ENCODE measurements at places on chromosomes 6 and 20.

- DNase-seq, result no peak
Observed at GRCh38 chr6:136069119-136069518, 181.0 kb downstream of the MTFR2 start.

GRCh38 chr6:164871783-164872182, 437.6 kb downstream of the C6orf118 start:
- DNase-seq, result no peak

DNA sequence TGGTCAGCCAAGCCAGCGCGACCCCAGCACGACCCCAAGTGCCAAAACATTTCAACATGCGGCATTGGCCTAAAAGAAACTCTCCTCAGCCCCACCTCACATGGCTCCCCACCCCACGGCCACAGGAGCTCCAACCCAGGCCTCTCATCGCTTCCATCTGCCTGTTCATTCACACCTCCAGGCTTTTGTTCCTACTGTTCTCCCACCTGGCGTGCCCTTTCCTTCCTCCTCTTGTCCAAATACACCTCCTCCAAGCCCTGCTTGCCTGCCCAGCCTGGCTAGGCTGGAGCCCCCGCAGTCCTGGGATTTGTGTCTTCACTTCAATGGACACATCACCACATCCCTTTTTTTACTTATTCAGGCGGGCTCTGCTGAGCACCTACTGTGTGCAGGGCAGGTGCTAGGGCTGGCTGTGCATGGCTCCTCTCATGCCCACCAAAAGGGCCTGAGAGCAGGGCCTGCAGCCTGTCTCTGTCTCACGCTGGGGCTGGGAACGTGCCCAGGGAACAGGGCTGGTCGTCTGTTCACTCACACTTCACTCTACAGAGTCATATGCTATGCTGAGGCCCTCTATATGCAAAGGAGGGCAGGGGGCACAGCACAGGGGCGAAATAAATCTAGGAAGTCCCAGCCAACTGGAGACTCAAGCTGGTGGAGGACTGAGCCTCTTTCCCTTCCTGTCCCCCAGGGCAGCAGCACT, 61.1 kb downstream of the GRM4 start:
- no peak for DNase-seq

GRCh38 chr6:775863-776262, 82.9 kb upstream of the EXOC2 start:
- DNase-seq, result no peak

DNA sequence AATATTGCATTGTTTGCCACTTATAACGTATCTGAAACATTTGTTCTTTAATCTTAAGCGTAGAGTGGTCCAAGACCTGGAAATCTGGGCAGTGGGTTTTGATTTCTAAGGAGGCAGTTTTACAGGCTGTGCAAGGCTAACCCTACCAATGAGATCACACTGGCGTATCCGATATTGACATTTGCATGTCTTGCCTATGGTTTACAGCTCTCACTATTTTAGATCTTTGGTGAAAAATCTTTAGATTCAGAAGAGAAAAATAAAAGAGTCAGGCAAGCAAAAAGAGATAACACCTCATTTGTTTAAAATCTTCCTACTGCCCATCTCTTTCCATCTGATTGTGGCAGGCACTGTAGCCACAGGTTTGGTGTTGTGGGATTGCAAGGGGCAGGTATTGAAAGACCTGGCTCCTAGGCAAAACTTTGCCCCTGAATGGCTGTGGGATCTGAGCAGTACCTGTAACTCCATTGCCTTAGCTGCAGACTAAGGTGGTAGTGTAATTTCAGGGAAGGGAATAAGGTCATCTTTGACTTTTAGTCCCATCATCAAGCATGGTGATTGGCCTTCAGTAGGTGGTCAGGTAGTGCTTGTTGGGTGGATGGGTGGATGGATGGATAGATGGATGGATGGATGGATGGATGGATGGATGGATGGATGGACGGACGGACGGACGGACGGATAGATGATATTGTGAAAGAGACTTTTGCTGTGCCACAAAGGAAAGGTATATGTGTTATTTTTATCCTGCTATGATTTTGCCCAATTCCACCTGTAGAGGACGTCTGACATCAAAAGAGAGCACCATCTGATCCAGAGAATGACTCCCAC, 1.9 kb downstream of the TNFAIP3 start:
- no peak for DNase-seq

GRCh38 chr6:170156448-170157375, 134.2 kb downstream of the DLL1 start:
- DNase-seq, result no peak

DNA sequence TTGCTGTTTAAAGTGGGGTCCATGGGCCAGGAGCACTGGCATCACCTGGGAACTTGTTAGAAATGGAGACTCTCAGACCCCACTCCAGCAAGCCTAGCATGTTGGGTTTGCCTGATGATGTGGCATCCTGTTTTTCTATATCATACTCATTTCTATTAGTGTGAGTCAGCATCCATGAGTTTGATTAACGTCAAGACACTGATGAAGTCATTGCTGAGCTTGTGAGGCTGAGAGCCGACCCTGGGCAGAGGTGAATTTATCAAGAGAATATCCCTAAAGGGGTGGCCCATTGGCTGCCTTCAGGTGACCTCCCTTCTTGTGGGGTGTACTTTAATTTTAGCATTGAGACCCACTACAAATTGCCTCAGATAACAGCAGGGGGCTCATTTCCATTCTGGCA, 43.4 kb upstream of the RNF144B start:
- peak; percentile 6 for DNase-seq

- DNase-seq, result no peak
Observed at GRCh38 chr6:87139236-87139635, 16.1 kb upstream of the ZNF292 start.

- DNase-seq, result no peak
Observed at GRCh38 chr6:123616942-123617341, 19.8 kb downstream of the TRDN start.

- DNase-seq, result peak; percentile 98
Observed at GRCh38 chr6:169701954-169702839, at the start of the genes C6orf120 and WDR27. Gene C6orf120, plus strand, starts transcription at chr6:169702126. Its CDS starts 334 bp downstream, at chr6:169702460. Gene WDR27, minus strand, starts transcription at chr6:169702029. Its CDS starts 13,024 bp downstream, at chr6:169689005.

GRCh38 chr6:89979481-89980119, 85.3 kb downstream of the GJA10 start:
- DNase-seq, result no peak

GRCh38 chr6:139472351-139473015, 98.0 kb upstream of the CITED2 start:
- DNase-seq, result no peak

- DNase-seq, result no peak
Observed at GRCh38 chr6:134622382-134623173, 304.7 kb upstream of the SGK1 start.

- no peak for DNase-seq
Observed at GRCh38 chr6:43727634-43728033, 40.0 kb upstream of the MRPS18A start.

DNA sequence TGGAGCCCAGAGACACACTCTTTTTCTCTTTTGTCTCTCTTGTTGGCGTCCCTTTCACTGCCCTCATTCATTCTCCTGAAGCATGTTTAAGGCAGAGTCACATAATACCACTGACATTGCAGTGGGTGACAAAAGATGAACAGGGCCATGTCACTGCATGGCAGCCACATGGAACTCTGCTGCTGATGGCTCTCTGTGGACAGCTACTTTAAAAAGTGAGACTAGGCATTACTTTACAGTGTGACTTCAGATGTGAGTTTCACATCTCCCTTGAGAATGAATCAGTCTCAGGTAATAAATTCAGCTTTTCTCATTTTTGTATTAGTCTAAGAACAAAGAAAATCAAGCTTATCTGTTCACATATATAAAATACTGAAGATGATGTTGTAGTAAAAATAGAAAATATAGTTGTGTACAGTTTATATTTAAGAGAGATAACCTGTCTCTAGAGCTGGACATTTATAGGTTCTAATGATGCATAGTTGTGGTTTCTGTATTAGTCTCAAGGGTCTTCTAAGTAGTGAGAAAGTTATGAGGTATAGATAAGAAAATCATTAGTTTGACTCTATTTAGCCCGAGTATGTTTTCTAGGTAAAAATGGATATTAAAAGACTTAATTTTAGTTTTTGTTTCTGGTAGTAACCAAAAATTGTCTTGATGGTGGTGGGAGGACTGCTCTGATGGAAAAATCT, 6.1 kb downstream of the MRS2 start:
- DNase-seq, result no peak

GRCh38 chr20:41861772-41862422, 243.7 kb upstream of the CHD6 start:
- DNase-seq, result no peak

DNA sequence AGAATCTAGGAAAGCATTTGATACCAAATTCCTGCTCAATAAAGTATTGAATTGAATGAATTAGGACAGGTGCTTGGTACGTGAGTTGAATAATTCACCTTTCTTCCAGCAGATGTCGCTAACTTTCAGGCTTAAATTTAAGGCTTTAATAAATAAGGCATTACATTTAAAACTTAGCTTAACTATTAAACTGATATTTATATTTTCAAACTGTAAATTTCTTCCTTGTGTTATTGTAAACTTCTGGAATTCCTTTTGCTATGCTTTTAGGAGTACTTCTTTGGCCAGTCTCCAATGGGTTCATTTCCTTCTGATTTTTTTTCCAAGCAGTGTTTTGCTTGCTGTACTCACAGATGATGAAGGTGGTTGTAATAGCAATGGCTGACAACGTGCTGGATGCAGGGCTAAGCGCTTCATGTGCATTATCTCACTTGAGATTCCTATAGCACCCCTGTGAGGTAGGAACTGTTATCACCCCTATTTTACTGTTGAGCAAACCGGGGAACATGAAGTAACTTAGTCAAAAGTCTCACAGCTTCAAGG, 71.3 kb upstream of the SLC2A12 start:
- no peak for DNase-seq

GRCh38 chr6:109069746-109070145, 24.9 kb downstream of the SESN1 start:
- DNase-seq, result no peak

- no peak for DNase-seq
Observed at GRCh38 chr6:24856901-24857670, 58.4 kb upstream of the ARMH2 start.

- DNase-seq, result no peak
Observed at GRCh38 chr6:156889469-156889868, 112.3 kb downstream of the ARID1B start.

- DNase-seq, result peak; percentile 74
Observed at GRCh38 chr6:31821301-31822035, 6.1 kb upstream of the HSPA1B start.

DNA sequence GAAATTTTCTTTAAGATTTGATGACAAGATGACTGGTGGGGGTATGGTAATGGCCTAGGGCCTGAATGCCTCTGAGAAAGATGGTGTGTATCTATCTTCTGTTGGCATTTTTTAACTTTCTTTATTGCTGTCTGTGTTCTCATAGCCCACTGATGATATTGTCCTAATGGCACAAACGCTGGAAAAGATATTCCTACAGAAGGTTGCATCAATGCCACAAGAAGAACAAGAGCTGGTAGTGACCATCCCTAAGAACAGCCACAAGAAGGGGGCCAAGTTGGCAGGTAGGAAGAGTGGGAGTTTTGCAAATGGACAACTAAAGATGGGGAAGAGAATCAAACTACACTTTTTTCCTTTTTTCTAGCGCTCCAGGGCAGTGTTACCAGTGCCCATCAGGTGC, 7.5 kb downstream of the BRD2 start:
- no peak for DNase-seq

- DNase-seq, result no peak
Observed at GRCh38 chr6:160429620-160429895, 81.4 kb downstream of the SLC22A3 start.

GRCh38 chr6:20379231-20379630, 22.4 kb upstream of the E2F3 start:
- no peak for DNase-seq

DNA sequence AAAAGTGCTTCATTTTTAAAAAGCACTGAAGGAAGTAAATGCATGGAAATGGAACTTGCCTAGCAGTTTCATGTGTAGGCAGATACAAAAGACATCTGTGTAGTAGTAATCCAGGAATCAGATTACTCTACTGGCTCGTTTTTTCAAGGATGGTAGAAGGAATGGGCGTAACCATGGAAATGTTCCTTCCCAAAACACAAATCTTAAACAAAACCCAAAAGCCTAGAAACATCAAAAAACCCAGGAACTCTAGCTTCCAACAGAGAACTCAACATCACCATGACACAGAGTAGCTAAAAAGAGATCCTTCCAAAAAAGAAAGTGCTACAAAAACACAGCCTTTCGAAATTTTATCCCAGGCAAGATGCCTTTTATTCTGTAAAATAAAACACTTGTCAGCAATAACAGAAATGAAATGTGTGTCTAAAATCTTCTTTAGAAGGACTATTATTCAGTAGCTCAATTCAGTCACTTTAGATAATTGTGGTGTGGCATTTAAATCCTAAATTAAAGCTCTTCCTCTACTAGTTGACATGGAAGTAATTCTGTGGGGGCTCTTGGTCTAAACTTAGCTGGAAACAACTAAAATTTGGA, 81.7 kb downstream of the FAM217A start:
- no peak for DNase-seq

DNA sequence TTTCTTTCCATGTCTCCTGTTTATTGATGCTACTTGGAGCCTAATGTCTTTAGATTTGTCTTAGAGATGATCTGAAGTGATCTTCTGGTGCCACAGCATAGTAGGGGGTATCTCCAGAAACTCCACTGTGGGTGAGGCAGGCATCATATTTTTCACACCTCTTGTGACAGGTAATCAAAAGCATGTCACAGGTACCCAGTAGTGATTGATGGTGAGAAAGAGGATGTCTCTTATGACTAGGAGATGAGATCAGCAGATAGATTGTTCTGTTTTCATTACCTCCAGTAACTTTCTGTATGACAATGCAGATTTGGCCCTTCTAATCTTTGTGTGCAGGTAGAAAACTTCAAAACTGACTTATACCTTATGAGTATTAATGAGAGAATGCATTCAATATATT, 13.5 kb downstream of the NCOA7 start:
- DNase-seq, result no peak

GRCh38 chr20:41619360-41620100, 1.4 kb upstream of the CHD6 start:
- no peak for DNase-seq

DNA sequence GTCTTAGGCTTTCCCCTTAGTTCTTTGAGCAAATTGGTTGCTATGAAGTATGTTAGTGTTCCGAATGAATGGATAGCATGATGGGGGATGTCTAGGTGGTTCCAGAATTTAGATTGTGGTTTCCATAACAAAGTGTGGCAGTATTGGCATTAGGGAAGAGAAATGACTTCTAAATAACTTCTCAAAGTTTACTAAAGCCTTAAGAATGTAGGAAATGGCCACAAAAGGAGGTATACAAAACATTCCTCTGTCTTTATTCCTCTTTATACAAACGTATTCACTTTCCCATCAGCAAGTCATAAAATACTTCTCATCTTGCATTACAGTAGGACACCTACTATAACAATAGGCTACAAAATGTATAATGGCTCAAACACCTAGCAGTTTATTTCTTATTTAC, 279.6 kb downstream of the ESR1 start:
- no peak for DNase-seq

GRCh38 chr6:29749668-29750067, 26.4 kb downstream of the HLA-F start:
- DNase-seq, result no peak

GRCh38 chr20:23132293-23132929, 46.3 kb upstream of the CD93 start:
- no peak for DNase-seq

- DNase-seq, result no peak
Observed at GRCh38 chr20:51233345-51233744, 210.4 kb upstream of the KCNG1 start.
